ENCODE measurements at places on chromosomes 11 and 22.

DNA sequence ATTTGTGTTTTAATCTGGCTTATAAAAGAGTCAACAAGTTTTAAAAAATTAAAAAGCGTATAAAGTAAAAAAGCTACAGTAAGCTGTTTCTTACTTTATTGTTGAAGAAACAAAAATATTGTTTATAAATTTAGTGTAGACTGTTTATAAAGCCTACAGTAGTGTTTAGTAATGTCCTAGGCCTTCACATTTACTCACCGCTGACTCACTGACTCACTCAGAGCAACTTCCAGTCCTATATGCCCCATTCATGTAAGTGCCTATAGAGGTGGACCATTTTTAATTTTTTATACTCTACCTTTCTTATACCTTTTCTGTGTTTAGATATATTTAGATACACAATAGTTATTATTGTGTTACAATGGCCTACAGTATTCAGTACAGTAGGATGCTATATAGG is 12.2 kb downstream of the MPPED2 start:
- no peak for DNase-seq

DNA sequence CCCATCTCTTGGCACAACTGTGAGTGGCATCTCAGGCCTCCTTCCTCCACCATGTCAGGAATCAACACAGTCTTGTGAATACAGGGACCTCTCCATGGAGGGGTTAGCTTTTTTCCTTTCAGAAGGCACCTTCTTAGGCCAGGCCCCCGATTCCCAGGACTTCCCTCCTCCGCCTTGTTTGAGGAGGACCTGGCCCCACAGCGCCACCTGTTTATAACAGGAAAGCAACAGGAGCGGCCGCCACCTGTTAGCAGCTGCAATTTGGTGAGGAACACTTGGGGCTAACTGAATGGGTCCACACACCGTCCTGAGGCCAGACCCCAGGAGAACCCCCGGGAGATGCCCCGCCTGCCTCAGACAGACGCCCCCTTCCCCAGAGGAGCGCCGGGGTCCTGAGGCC is 3.8 kb upstream of the PKP3 start:
- no peak for DNase-seq

DNA sequence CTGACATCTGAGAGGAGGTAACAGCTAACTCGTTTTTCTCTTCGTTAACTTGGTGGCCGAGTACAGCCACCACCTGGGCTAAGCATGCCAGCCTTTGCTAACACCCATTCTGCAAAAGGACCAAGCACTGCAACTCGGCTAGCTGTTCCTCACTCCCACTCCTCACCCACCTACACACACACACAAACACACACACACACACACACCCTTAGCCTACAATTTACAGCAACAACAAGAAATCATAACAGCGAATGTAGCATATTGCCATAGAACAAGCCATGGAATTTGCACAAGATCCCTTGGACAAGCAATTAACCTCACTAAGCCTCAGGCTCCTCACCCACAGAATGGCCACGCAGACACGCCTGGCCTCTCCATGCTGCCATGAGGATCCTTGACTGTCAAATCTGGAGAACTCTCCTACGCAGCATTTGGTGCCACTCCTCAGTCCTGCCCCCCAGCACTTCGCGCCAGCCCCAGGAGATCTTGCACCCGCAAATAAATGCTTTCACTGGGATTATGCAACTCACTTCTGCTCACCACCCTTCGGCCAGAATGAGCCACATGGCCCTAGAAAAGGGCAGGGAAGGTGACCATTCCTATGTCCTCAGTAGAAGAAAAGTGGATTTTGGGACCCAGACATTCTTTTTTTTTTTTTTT is 58.9 kb downstream of the LARGE1 start:
- no peak for DNase-seq

- DNase-seq = no peak
Measured at GRCh38 chr11:117781627-117782026, 15.4 kb downstream of the DSCAML1 start.

- DNase-seq = no peak
Measured at GRCh38 chr11:17923217-17923616, 89.6 kb downstream of the SERGEF start.

DNA sequence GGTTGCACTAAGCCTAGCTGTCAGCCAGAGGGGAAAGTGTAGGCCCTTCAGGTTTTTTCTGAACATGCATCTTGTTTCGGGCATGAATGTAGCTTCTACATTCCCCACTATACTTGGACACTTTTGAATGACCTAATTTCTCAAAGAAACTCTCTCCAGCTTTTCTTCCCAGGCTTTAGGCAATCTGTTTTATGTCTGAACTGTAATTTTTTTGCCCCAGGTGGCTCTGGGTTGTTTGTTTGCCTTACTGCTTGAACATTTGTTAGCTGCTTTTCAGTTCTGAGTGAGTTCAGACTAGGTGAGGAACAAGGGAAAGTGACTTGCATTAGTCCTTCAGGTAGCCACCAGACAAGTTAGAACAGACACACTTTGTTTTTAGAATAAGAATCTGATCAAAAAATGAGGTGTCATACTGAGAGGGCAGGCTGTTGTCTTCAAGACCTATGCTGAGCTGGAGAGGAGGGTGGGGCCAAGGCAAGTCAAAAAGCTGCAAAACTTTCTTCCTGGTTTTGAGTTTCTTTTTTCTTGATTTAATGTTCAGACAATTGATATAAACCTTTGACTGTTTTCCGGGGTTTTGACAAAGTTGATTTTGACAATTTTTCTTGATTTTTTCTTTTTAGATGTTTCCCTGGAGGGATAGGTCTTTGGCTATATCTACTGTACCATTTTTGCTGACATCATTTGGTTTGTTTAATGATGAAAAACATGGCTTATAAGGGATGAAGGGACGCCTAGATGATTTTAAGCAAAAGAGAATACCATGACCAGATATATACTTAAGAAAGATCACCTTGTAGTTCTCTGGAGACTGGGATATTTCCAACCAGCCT is 182.8 kb downstream of the WNT11 start:
- DNase-seq = no peak

DNA sequence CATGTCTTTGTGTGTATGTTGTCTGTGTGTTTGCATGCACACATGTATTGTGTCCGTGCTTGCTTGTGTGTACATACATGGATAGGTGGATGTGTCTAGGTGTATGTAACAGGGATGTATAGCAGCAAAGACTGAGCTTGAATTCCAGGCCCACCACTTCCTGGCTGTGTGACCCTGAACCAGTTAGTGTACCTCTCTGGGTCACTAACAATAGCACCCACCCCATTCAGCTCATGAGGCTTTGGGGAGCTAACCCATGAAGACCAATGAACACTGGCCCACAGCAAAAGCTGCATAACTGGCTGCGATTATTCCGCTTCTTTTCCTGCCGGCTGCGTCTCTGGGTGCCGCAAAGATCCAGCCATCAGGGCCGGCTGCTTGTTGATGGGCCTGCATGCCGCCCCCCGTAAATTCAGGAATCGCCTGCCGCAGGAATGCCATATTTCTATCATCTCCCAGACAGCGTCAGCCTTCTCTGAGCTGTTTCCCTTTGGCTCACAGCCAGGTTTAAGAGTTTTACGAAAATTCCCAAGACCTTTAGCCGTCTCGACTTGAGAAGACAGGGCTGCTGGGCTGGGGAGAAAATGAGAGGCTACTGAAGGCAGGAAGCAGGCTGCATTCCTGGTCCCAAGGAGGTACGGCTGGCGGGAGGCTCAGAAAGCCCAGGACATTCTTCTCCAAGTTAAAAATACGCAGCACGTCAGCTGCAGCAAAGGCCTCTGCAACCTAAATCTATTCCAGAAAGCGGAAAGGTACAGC is 224.6 kb downstream of the MN1 start:
- no peak for DNase-seq

GRCh38 chr11:121452609-121453150 is at the start of gene SORL1-AS1:
Gene SORL1-AS1, minus strand, starts transcription at chr11:121452967.
- no peak for DNase-seq

DNA sequence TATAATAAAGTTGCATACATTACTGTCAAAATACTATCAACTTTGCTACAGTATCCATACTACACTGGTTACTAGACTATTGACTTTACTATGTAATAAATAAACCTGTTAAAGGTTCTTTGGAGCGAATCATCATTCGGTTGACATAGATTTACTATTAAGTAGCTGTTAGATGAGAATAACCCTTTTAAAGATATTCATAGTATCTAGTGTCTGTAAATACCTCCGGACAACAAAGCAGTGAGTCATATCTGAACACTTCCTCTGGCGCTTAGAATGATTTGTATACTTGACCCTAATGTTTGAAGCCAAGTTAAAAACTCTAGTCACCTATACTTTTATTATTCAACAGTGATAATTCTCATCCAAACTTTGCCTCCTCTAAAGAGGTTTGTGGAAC is 84.7 kb downstream of the MSANTD4 start:
- no peak for DNase-seq

DNA sequence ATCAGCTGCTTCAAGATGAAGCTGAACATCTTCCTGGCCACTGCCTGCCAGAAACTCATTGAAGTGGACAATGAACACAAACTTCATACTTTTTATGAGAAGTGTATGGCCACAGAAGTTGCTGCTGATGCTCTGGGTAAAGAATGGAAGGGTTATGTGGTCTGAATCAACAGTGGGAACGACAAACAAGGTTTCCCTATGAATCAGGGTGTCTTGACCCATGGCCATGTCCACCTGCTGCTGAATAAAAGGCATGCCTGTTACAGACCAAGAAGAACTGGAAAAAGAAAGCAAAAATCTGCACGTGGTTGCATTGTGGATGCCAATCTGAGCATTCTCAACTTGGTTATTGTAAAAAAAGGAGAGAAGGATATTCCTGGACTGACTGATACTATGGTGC is 22.2 kb upstream of the BIRC3 start:
- DNase-seq = no peak

GRCh38 chr11:117002639-117003299 is 95.5 kb downstream of the SIK3 start:
- no peak for DNase-seq

- DNase-seq = no peak
Measured at GRCh38 chr11:66745356-66746235, 16.6 kb upstream of the SPTBN2 start.

- DNase-seq = no peak
Measured at GRCh38 chr11:132960273-132961078, 571.8 kb downstream of the OPCML start.

- no peak for DNase-seq
Measured at GRCh38 chr11:18696638-18697225, 1.8 kb upstream of the TMEM86A start.

DNA sequence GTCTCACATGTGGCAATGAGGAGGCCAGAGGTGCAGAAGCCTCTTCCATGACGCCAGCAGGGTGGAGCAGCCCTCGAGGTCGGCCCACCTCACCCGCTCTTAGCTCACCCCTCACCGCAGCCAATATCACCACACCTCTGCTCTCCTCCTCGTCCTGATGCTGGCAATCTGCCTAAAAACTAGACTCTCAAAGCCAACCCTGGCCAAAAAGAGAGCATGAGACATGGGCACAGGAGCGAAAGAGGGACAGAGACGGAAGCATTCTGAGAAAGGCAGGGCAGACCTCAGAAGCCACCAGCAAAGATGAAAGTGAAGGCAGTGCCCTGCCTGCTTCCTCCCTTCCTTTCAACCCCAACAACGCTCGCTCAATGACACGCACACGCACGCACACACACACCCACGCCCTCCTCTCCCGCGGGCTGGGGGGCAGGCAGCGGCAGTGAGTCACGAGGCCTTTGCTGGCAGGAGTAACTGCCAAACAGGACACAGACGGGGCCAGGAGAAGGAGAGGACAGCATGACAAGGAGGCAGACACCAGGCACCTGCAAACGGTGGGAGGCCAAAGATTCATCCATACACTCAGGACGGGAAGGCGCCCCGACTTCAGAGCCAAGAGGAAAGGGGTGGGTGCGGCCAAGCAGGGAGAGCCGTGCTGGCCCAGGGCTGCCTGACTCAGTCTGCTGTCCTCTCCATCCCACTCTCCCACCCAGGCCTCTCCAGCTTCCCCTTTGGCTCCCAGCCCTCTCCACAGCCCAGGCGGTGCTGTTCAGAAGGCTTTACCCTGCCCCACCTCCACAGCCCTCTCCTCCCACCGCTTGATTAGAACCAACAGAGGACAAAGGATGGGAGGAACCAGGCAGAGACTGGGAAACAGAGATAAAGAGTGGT is 11.4 kb downstream of the IGSF9B start:
- no peak for DNase-seq

- no peak for DNase-seq
Measured at GRCh38 chr11:58674609-58675008, 52.1 kb downstream of the CNTF start.

DNA sequence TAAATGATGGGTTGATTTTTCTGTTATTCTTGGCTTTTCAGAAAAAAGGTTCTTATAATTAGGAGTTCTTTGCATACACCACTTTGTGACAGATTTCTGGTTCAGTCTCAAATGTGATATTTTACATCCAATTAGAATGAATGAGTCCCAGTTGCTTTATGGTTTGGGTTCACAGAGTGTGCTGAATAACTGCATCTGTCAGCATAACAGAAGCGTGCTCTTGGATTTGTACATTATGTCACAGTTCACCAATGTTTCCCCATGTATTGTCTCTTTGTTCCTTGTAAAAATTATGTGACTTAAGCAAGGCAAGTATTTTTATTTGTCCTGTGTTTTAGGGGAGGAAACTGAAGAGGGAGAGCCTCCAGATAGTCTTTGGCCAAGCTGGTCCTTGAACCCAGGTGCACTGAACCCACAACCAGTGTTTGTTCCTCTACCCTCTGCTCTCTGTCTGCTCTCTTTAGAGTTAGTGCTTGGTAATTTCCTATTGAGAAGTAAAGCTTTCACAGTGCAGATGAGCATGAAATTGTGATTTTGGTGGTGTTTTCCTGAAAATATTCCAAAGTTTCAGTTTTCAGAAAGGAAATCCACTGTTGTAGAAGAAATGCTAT is 107.5 kb downstream of the TBC1D22A start:
- DNase-seq = no peak

- peak; percentile 86 for DNase-seq
Measured at GRCh38 chr11:111602865-111603610, 789 bp downstream of the SIK2 start.

DNA sequence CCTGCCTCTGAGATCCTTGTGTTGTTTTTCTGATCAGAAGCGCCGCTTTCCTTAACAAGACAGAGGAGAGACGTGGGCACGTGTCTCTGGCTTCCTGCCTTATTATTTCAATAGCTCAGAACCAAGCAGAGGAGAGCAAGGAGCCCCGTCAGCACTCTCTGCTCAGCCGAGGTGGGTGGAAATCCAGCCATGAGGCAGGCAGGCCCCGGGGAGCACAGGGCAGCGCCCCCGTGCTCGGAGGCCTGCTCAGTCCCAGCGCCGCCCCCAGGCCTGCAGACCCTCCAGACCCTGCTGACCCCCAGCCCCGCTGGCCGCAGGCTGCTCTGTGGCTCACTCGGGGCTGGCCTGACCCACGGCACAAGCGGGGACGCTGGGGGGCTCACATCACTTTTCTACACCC is 162.8 kb downstream of the BRD1 start:
- no peak for DNase-seq

DNA sequence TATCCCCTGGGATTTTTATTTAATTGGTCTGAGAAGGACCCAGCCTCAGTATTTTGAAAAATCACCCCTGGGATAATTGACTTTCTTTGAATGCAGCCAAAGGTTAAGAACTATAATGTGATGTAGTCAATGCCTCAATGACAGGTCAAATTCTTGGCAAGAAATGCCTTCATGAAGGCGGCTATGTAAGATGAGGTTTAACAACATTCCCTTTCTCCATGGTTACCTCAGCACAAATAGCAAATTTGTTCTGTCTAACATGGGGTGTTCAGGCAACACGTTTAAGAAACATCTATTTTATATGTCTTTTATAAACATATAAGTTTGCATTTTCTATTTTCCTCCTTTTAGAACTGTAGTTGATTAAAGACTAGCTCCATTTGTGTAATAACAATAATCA is 5.3 kb downstream of the SLN start:
- DNase-seq = no peak

- no peak for DNase-seq
Measured at GRCh38 chr11:18014876-18015275, 2.0 kb upstream of the SERGEF start.

Measured in posterior cingulate gyrus (tissue), 11 donors.